ELF-1 (cell line): ENCODE measurements at places on chromosomes 6 and 20.

DNA sequence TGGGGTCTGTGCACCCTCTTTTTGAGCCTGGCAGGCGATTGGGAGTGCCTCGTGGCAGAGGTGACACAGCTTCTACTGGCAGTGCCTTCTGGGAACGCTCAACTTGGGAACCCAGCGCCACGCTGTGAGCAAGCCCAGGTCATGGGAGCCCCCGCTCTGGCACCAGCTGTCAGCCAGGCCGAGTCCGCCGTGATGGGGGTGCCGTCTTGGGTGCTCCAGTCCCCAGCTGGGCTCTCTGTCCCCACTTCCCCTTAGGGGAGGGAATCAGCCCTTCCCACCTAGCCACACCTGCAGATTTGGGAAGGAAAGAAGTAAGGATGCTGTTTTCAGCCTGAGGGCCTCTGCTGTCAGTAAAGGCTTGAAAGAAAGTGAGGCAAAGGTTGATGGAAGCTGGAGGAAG lies 31.0 kb upstream of the NTSR1 start:
- DNase-seq: no peak

- DNase-seq: no peak
These were observed 64.3 kb downstream of the MRPL14 start for GRCh38 chr6:44062771-44063560.

GRCh38 chr6:169241688-169242350 lies 11.8 kb downstream of the THBS2 start:
- no peak for DNase-seq

GRCh38 chr6:75283907-75284631 lies 523 bp downstream of the TMEM30A start:
- DNase-seq: no peak
